ENCODE measurements at places on chromosomes 16 and 17.

DNA sequence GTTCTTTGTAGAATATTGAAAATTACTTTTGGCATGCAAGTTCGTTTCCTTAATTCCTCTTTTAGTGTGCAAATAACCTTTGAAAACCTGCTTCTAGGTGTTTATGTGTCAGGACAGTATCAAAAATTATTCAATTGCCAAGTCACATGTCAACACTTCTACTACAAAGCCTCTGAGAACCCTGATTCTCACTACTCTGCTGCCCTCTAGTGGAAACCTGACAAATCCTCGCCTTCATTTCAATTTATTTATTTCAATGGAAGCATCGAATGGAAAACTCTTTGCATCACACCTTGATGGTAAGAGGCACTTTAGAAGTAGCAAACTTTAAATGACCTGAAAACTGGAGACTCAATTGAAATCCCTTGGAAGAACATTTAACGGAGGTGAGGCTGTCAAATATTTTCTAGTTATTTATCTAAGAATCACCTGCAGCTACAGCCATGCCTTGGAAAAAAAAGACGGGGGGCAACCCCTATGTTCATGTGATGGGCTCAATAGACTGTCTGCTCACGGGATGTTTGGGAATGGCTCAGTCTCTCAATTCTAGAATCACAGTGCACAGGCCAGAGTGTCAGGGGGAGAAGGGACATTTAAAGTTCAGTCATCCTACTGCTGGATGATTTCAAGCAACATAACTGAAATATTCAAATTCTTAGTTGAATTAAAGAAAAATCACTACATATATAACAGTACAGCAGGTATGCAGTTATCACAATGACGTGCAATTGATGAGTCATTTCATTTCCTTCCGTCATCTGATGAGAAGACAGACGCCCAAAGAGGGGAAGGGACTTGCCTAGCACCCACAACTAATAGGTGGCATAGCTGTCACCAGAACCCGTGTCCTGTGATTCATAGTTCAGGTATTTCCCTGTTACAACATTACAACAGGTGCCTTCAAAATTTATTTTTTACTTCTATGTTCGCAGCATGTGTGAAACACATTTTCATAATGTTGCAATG, 563.9 kb downstream of the TOX3 start:
- peak; percentile 2 for DNase-seq

GRCh38 chr16:75862098-75862386, 135.8 kb upstream of the CPHXL start:
- no peak for DNase-seq

- no peak for DNase-seq
These were observed 10.9 kb upstream of the C16orf54 start for GRCh38 chr16:29756654-29757053.

DNA sequence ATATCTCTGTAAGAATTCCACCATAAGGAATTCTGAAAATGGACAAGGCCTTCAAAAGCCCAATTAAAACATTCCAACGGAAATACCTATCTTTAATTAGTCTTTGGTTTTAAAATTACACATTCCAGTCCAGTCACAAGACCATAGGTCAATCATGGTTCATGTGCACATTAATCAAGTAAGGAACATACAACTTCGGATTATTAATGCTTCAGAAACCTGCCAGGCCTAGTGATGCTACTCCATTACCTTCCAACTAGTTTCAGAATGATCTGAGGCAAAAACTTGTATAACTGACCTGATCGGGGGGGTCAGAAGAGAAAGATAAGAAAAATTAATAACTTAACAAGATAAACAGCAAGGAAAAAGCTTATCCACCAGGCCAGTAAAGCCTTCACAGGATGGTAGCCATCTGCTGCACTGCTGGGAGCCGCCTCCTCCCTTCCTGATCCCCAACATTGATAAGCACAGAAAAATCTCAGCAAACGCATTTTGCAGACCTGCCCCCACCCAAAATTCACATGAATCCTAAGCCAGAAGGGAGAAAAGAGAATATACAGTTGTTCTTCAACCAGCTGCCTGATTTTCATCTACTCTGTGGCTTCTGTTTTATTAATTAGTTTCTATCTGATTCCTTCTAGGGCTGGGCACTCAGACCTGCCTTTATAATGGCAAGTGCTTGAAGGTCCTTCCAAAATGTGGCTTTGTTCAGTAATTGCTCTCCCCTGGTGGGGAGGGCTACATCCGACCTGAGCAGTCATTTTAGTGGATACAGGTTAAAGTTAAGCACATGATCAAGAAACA, 6.0 kb downstream of the SDR42E1 start:
- no peak for DNase-seq

DNA sequence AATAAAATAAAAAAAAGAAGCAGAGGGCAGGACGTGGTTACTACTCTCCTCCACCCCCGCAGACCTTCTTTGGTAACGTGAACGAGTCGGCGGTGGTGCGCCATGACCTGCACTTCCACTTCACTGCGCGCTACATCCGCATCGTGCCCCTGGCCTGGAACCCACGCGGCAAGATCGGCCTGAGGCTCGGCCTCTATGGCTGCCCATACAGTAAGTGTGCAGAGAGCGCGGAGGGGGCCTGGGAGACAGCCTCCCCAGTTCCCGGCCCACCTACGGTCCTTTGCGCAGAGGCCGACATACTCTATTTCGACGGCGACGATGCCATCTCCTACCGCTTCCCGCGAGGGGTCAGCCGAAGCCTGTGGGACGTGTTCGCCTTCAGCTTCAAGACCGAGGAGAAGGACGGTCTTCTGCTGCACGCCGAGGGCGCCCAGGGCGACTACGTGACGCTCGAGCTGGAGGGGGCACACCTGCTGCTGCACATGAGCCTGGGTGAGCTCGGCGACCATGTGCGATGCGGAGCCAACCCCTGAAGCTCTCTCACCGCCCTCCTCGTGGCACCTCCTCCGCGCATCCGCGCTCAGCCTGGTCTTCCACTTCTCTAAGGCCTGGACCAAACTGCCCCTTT, 2.7 kb downstream of the CNTNAP1 start:
- DNase-seq = no peak
